ENCODE measurements at places on chromosomes 6 and 20.

- no peak overlapping the region for H3K4me3 ChIP-seq
- peaks cover 35% of the 10 kb centered on the region for H3K27me3 ChIP-seq
- no peaks in the 10 kb centered on the region for H3K36me3 ChIP-seq
- no peak overlapping the region for H3K27ac ChIP-seq
- peaks cover 10% of the 10 kb centered on the region for H3K4me1 ChIP-seq
- DNase-seq, result no peak
Observed at GRCh38 chr6:157278171-157278570, 45.1 kb downstream of the TMEM242 start.

GRCh38 chr6:7143476-7143974 lies 35.8 kb downstream of the RREB1 start:
- H3K36me3 ChIP-seq, result peaks cover 1% of the 10 kb centered on the region
- no peak overlapping the region for H3K4me3 ChIP-seq
- no peaks in the 10 kb centered on the region for H3K27me3 ChIP-seq

DNA sequence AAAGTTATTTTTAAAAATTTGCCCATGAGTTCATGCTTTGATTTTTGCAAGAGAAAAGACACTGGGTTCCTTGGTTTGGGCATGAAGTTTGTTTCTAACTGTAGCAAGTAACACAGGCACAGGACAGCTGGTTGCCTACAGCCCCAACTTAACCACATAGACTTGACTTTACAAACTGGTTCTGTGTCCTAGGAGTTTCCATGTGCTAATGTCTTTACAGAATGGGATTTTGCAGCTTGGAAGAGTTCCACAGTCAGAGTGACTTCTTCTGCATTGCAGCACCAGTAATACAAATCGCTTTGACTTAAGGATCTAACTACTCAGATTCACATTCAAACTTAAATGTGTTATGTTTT lies 44.3 kb downstream of the OR2B2 start:
- H3K27me3 ChIP-seq, result peaks cover 12% of the 10 kb centered on the region
- DNase-seq, result no peak

- H3K27ac ChIP-seq, result no peak overlapping the region
- DNase-seq, result no peak
- no peaks in the 10 kb centered on the region for H3K4me1 ChIP-seq
- H3K36me3 ChIP-seq, result no peaks in the 10 kb centered on the region
- peaks cover 49% of the 10 kb centered on the region for H3K27me3 ChIP-seq
Observed at GRCh38 chr20:38336726-38337125, 9.6 kb upstream of the LBP start.

DNA sequence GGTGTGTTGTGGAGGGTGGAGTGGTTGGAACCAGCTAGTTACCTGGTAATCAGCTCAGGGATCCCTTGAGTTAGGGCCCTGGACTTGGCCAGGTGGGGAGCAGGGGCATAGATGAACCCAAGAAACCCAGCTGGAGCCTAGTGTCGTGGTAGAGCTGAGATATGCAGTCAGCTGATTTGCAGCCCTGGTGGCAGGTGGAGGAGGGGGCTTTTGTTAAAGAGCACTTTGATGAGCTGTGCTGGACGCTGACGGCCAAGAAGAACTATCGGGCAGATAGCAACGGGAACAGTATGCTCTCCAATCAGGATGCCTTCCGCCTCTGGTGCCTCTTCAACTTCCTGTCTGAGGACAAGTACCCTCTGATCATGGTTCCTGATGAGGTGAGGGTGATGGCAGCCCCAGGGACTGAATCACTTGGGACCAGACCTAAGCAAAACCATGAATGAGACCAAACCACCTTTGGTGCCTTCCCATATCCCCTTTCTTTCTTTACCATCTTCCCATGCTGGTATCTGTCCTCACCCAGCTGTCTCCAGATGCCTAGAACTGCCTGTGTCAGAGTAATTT lies 12.7 kb downstream of the DEF6 start:
- H3K4me3 ChIP-seq, result peak overlapping the region; percentile 62
- DNase-seq, result no peak
- H3K36me3 ChIP-seq, result peaks cover 60% of the 10 kb centered on the region
- peak overlapping the region; percentile 97 for H3K27ac ChIP-seq

DNA sequence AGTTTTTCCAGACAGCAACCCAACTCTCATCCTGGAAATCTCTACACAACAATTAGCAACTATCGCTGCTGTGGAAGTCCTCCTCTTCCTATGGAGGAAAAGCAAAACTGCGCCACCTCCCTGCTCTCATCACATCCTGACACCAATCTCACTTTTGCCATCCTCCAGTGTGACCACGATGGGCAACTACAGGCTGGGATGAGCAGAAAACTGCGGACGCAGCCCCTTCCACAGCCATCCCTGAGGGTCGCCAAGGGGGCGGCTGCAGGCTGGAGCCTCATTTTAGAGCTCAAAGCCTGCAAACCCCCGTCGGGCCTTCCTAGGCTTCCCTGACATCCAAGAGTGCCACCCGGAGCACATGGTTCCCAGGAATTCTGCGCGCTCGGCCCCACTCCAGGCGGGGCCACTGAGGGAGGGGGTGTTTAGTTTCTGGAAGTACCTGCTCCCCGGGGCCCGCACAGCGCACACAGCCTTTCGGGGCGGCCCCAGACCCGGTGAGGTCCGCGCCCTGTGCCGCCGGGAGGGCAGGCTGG lies 1.2 kb downstream of the TCFL5 start:
- H3K27ac ChIP-seq, result peak overlapping the region; percentile 36
- peaks cover 23% of the 10 kb centered on the region for H3K27me3 ChIP-seq
- H3K4me1 ChIP-seq, result peaks cover 20% of the 10 kb centered on the region
- H3K36me3 ChIP-seq, result peaks cover 11% of the 10 kb centered on the region
- DNase-seq, result no peak

- no peak overlapping the region for H3K4me3 ChIP-seq
- no peak overlapping the region for H3K27ac ChIP-seq
- H3K36me3 ChIP-seq, result no peaks in the 10 kb centered on the region
- H3K4me1 ChIP-seq, result peaks cover 27% of the 10 kb centered on the region
- no peak for DNase-seq
- no peaks in the 10 kb centered on the region for H3K27me3 ChIP-seq
Observed at GRCh38 chr6:148523048-148523447, 180.4 kb downstream of the SASH1 start.

- H3K36me3 ChIP-seq, result no peaks in the 10 kb centered on the region
- H3K27me3 ChIP-seq, result no peaks in the 10 kb centered on the region
- H3K4me1 ChIP-seq, result peaks cover 23% of the 10 kb centered on the region
- no peak for DNase-seq
- H3K4me3 ChIP-seq, result no peak overlapping the region
- peak overlapping the region; percentile 63 for H3K27ac ChIP-seq
Observed at GRCh38 chr6:35248300-35248699, 11.2 kb upstream of the ZNF76 start.

- H3K4me1 ChIP-seq, result no peaks in the 10 kb centered on the region
- no peak overlapping the region for H3K4me3 ChIP-seq
- no peak for DNase-seq
Observed at GRCh38 chr6:166716910-166717617, 90.0 kb upstream of the RPS6KA2 start.

GRCh38 chr6:148074738-148075137 lies 267.9 kb upstream of the SASH1 start:
- no peaks in the 10 kb centered on the region for H3K36me3 ChIP-seq
- no peak overlapping the region for H3K4me3 ChIP-seq
- no peak overlapping the region for H3K27ac ChIP-seq
- H3K27me3 ChIP-seq, result no peaks in the 10 kb centered on the region
- H3K4me1 ChIP-seq, result no peaks in the 10 kb centered on the region

- H3K27ac ChIP-seq, result no peak overlapping the region
- no peaks in the 10 kb centered on the region for H3K27me3 ChIP-seq
- H3K4me3 ChIP-seq, result no peak overlapping the region
- no peak for DNase-seq
- no peaks in the 10 kb centered on the region for H3K4me1 ChIP-seq
- H3K36me3 ChIP-seq, result peaks cover 3% of the 10 kb centered on the region
Observed at GRCh38 chr20:24895431-24895830, 53.6 kb upstream of the CST7 start.

GRCh38 chr6:84061174-84061573 lies 27.6 kb downstream of the MRAP2 start:
- no peak overlapping the region for H3K4me3 ChIP-seq
- no peaks in the 10 kb centered on the region for H3K27me3 ChIP-seq
- no peak for DNase-seq
- no peak overlapping the region for H3K27ac ChIP-seq

- H3K36me3 ChIP-seq, result no peaks in the 10 kb centered on the region
- H3K27ac ChIP-seq, result no peak overlapping the region
- no peak overlapping the region for H3K4me3 ChIP-seq
- peaks cover 2% of the 10 kb centered on the region for H3K27me3 ChIP-seq
- DNase-seq, result no peak
Observed at GRCh38 chr6:168985705-168986104, 267.9 kb downstream of the THBS2 start.

DNA sequence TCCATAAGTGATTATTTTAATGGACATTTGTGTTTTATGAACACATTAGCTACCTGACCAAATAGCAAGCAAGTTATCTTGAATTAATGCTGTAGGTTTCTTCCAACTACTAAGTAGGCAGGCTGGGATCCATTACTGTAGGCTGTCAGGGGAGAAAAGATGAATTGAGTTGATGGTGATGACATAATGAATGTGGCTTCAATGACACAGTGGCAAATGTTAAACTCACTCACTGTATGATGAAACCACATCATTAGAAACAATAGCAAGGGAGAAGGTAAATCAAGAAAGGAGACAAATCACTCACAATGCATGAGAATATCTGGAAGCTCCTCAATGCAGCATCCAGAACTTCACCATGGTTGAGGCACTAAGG lies 529.7 kb upstream of the CITED2 start:
- peaks cover 8% of the 10 kb centered on the region for H3K36me3 ChIP-seq
- H3K4me3 ChIP-seq, result no peak overlapping the region
- H3K4me1 ChIP-seq, result peaks cover 13% of the 10 kb centered on the region
- H3K27me3 ChIP-seq, result no peaks in the 10 kb centered on the region
- no peak overlapping the region for H3K27ac ChIP-seq

DNA sequence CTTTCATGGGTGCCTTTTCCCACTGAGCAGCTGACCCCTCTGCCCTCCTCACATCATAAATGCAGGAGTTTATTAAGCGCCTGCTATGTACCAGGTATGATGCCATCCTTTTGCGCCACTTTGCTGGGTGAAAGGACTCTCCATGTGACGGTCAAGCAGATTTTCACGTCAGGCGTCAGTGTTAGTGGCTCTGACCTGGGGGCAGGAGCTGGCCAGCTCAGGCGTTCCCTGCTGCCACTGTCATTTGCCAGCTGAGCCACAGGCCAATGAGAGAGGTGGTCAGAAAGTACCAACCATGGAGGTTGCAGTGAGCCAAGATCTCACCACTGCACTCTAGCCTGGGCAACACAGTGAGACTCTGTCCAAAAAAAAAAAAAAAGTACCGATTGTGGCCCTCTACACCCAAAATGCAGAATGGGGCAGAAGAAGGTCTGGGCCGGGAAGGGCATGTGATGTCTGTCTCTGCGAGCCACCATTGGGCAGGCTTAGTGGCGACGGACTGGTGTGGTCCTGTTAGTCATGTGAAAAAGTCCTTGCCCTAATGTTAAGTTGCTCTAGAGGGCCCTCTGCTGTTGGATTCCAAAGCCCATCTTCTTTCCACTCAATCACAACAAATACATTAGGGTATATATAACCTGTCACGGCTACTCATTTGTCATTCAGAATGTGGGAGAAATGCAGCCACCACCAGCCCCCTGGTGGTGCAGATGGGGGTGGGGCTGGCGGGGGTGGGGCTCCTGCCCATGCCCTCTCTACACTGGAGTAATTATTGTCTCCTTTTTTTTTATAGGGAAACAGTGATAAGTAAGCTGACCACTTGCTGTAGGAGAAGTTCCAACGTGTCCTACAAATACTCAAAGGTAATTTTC lies 18.4 kb upstream of the SLC22A1 start:
- peaks cover 4% of the 10 kb centered on the region for H3K4me1 ChIP-seq
- no peak overlapping the region for H3K27ac ChIP-seq
- H3K4me3 ChIP-seq, result no peak overlapping the region
- DNase-seq, result peak; percentile 46

GRCh38 chr20:2617099-2617714 lies 35.2 kb upstream of the NOP56 start:
- H3K27me3 ChIP-seq, result peaks cover 40% of the 10 kb centered on the region
- H3K4me1 ChIP-seq, result no peaks in the 10 kb centered on the region
- no peak overlapping the region for H3K4me3 ChIP-seq
- no peaks in the 10 kb centered on the region for H3K36me3 ChIP-seq
- DNase-seq, result no peak
- no peak overlapping the region for H3K27ac ChIP-seq

GRCh38 chr20:11437090-11437489 lies 480.6 kb upstream of the BTBD3 start:
- no peak overlapping the region for H3K4me3 ChIP-seq
- no peaks in the 10 kb centered on the region for H3K36me3 ChIP-seq
- DNase-seq, result no peak
- no peaks in the 10 kb centered on the region for H3K27me3 ChIP-seq
- no peak overlapping the region for H3K27ac ChIP-seq

DNA sequence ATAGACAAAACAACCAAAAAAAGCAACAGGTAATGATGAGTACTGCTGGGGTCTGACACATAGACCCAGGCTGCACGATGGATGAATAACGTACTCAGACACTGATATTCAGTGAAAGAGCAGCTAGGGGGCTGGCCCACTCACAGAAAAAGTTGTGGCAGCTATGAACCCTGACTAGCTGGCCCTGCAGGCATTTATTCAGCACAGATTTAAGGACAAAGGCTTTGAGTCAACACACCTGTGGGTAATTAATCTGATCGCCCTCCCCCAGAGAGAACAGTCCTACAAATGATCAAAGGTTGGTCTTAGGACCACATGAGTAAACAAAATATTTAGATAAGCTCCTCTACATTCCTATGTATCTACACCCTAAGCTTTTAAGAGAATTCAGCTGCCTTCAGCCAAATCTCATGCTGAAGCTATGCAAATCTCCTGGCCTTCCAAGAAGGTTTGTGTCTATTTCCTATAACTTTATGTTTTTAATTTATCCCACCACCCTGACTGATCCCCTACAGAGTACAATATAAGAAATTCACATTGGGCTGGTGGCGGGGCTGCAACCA lies 81.7 kb upstream of the NXT1 start:
- H3K4me3 ChIP-seq, result no peak overlapping the region
- no peaks in the 10 kb centered on the region for H3K4me1 ChIP-seq
- no peak for DNase-seq

- DNase-seq, result no peak
- no peaks in the 10 kb centered on the region for H3K27me3 ChIP-seq
- no peak overlapping the region for H3K27ac ChIP-seq
- H3K4me1 ChIP-seq, result no peaks in the 10 kb centered on the region
- H3K4me3 ChIP-seq, result no peak overlapping the region
Observed at GRCh38 chr6:115053169-115053860, 710.5 kb upstream of the HS3ST5 start.

GRCh38 chr6:13494137-13494536 lies 6.7 kb upstream of the GFOD1 start:
- H3K27me3 ChIP-seq, result peaks cover 2% of the 10 kb centered on the region
- no peaks in the 10 kb centered on the region for H3K4me1 ChIP-seq
- H3K4me3 ChIP-seq, result no peak overlapping the region
- no peak overlapping the region for H3K27ac ChIP-seq
- H3K36me3 ChIP-seq, result no peaks in the 10 kb centered on the region

- H3K36me3 ChIP-seq, result no peaks in the 10 kb centered on the region
- H3K4me3 ChIP-seq, result no peak overlapping the region
- peaks cover 23% of the 10 kb centered on the region for H3K4me1 ChIP-seq
- peaks cover 2% of the 10 kb centered on the region for H3K27me3 ChIP-seq
- DNase-seq, result no peak
Observed at GRCh38 chr20:38153401-38153800, 11.7 kb downstream of the TGM2 start.

Data from activated CD8-positive, alpha-beta memory T cell treated with anti-CD3 and anti-CD28 coated beads, Interleukin-2, amount 10 ng/mL, durations not matched to agents 7 days and 5 days (primary cell).